ENCODE measurements at places on chromosomes 2 and 18.

GRCh38 chr2:216217904-216218260 is 108.7 kb downstream of the XRCC5 start:
- DNase-seq: no peak

DNA sequence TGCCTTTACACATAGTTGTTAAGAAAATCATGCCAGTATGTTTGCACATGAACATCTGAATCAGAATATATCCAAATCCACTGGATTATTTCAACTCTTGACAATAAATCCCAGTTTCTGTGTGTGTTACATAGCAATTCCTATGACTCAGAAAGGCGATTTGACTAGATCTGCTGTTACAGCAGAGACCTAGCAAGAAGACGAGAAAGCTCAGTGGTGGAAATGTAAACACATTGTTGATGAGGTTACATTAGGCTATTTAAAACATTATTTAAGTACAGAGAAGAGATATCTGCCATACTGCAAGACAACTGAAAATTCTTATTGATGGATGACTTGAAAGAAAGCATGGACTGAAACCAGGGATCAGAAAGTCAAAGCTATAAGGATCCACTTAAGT is 73.0 kb upstream of the SMIM21 start:
- DNase-seq: no peak

DNA sequence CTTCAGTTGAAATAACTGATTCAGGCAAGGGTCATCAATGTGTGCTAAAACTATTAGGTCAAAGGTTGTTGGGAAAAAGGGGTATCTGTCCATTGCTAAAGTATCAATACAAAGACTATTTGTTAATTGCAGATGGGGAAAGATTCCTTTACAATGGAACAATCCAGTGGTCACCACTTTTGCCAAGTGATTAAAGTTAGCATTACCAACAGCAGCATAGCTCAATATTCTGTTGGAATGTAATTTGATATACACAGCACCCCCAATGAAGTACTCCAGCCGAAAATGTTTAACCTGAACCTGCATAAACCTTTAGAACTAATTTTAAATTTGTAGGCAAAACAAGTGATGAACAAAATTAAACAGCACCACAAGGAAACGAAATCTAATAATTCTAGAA is 191.0 kb downstream of the TCF4 start:
- DNase-seq: no peak

GRCh38 chr2:206728277-206729199 is 10.3 kb upstream of the DYTN start:
- DNase-seq: no peak

- DNase-seq: no peak
Measured at GRCh38 chr2:84486441-84487115, 27.5 kb upstream of the SUCLG1 start.

DNA sequence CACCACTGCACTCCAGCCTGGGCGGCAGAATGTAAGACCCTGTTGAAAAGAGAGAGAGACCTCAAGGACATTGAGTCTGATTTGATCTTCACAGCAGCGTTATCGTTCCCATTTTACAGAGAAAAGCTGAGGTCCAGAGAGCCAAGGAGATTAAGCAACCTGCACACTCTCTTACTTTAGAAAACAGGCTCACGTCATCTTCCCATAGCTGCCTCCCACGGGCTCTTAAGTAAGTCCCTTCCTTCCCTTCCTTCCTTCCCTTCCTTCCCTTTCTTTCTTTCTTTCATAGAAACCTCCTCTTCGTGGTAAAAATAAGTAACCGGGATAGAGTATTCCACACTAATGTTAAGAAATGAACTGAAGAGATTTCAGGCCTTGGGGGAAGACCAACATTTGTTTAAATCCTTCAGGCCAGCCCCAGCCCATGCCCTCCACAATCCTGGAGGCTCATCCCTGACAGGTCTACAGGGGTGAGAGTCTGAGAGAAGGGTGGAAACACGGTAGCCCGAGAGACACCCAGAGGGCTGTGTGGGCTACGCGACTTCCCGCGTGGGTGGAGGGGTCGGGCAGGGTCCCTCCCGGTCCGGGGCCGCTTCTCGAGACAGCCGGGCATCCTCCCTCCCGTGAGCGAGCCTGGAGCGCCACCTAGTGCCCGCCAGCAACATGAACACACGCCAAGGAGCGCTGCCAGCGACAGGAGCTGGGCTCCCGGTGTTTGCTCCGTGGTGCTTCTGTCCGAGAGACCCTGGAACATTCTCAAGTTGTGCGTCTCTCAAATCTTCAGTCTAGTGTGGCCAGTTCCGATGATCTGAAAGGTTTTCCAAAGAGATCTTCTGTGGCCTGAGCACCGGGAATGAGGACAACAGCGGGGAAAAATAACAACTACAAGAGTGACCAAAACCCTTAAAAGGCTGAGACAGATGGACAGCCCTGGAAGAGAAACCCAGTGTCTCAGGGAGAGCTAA is 160.3 kb downstream of the INO80D start:
- DNase-seq: peak; percentile 51

GRCh38 chr2:231010201-231010730 is 14.3 kb downstream of the SPATA3 start:
- no peak for DNase-seq

GRCh38 chr2:59892398-59892797 is 661.1 kb downstream of the BCL11A start:
- no peak for DNase-seq

GRCh38 chr2:207616185-207616584 is 9.0 kb downstream of the METTL21A start:
- DNase-seq: no peak

- DNase-seq: no peak
Measured at GRCh38 chr2:14616342-14616741, 16.2 kb upstream of the LRATD1 start.

- no peak for DNase-seq
Measured at GRCh38 chr2:143513081-143513480, 383.9 kb downstream of the ARHGAP15 start.

DNA sequence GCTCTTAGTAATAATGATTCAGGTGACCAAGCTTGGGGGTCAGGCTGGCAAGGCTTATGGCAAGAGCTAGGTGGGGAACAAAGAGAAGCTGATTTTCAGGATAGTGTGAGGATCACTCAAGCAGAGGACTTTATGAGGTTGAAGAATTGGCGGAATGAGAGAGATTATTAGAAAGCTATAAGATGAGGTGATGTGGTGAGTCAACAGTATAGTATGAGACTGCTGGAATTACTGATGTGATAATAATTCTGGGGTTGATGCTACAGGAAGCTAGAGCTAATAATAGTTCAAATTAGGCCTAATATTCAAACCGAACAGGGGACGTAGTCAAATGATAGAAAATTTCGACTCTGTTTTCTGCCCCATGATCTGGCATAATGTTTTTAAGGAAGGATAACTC is 2115.3 kb upstream of the PIK3C3 start:
- DNase-seq: no peak

GRCh38 chr18:10497206-10497749 is 28.5 kb upstream of the NAPG start:
- no peak for DNase-seq

DNA sequence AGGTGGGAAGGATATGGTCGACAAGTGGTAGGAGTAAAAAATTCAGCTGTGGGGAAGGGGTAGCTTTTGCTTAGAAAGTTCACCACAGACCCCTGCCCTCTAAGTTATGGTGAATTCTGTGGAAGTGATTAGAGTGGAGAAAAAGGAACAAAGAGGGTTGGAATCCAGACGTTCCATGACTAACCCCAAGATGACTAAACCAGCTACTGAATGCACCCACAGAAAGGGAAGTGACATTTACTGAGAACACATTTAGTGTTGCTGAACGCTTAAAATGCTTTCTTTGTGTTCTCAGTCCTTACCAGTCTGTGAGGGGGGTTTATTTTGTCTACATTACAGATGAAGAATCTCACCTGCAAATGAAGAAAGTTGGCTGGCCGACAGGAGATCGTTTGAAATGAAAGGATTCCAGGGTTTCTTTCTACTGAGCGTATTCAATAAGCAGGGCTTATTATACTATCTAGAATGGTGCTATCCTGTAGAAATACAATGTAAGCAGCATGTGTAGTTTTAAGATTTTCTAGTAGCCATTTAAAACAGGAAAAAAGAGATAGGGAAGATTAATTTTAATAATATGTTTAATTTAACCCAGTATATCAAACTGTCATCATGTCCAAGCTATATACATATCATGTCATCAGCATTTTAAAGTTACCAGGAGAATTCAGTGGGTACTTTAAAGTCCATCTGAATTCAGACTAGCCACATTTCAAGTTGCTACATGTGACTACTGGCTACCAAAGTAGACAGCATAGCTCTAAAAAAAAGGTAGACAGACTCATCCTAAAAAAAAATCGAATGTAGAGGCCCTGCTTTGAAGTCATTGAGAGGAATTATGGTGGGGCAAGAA is 60.1 kb downstream of the LIMS1 start:
- no peak for DNase-seq

DNA sequence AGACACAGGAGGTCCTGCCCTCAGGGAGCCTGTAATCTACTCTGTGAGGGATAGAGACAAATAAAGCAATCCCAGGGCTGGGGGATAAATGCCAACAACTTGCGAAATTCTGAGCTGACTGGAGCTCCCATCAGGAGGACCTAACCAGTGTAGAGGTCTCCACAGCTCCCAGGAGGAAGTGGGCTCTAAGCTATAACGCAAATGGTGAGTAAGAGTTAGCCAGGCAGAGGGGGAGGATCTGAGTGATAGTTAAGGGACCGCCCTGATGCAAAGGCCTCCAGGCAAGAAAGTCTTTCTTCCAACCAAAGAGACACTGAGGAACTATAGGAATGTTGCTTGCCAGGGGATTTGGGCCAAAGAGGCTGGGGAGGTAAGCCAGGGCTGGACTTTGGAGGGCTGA is 16.0 kb upstream of the ZNF532 start:
- DNase-seq: no peak

DNA sequence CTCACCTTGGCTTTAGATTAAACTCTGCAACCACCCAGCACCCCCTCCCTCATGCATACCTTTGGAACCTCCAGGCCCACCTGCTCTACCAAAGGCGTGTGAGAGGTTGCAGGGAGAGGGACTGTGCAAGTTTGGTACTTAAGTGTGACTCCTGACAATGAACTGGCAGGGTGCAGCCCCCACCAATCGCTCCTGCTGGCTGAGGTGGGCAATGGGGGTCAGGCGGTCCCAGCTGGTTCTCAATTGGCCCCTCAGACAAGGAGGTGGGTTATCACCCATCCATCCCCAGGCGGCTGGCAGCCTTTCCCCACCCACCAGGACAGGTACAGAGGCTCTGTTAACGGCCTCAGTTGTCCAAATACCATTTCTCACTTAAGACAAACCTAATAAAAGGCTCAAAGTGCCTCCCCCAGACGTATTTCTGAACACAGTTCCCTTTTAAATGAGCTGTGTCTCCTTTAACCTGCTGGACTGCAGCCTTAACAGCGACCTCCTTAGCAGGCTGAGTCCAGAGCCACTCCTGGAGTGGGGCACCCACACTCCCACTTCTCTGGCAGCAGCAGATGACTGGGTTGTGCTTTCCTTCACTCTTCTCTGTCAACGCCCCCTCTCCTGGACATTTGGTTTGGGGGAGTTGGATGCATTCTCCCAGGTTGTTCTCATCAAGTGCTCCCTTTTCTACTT is 169.2 kb upstream of the SMAD2 start:
- no peak for DNase-seq

- DNase-seq: no peak
Measured at GRCh38 chr2:63866009-63866709, 24.5 kb downstream of the UGP2 start.

DNA sequence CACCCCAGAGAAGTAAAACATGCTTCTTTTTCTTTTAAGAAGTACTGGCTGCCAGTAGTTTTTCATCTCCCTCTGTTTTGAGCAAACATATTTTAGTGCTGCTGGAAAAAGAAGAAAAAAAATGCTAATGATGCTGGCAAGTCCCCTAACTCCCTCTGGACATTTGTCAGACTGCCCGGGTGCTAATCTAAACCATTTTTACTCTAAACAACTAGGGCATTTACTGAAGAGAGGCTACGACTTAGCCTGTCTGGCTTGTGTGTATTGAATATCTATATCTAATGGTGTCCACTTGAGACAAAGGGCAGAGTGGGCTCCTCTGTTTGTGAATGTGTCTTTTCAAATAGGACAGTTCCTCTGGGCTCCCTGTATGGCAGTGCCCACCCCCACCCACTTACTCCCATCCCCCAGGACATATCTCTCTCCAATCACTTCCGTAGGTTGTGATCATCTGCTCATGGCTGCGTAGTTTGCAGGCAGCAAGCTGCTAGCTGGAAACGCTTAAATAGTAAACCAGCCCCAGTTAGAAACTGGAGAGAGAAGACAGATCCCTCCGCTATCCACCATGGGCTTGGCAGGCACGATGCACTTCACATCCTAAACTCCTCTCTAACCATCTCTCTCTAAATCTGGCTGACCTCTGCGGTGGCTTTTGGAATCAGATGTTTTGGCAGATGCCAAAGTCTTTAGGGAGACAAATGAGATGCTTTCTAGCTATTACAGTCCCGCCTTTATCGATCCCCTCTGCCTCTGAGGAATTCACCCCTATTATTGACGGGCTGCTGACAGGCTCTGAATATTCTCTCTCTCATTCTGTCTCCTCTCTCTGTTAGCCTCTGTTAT is 58.3 kb downstream of the DOCK10 start:
- DNase-seq: no peak

DNA sequence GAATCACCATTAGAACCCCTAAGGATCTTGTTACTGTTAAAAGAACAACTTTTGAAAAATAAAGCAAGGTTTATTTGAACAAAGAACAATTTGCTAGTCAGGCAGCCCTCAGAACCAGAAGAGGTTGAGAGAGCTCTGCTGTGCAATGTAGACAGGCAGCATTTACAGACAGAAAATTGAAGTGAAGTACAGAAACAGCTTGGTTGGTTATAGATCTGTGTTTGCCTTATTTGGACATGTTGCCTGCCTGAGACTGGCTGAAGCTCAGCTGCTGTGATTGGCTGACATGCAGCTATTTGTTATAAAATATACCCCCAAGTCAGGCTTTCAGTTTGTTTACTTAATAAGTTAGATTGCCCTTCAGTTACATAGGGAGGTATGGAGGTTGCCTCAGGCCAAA is 12.5 kb downstream of the MSTN start:
- DNase-seq: no peak

GRCh38 chr2:74458938-74459363 is 713 bp downstream of the WBP1 start:
- no peak for DNase-seq

- no peak for DNase-seq
Measured at GRCh38 chr2:45833301-45833967, 182.0 kb downstream of the PRKCE start.

DNA sequence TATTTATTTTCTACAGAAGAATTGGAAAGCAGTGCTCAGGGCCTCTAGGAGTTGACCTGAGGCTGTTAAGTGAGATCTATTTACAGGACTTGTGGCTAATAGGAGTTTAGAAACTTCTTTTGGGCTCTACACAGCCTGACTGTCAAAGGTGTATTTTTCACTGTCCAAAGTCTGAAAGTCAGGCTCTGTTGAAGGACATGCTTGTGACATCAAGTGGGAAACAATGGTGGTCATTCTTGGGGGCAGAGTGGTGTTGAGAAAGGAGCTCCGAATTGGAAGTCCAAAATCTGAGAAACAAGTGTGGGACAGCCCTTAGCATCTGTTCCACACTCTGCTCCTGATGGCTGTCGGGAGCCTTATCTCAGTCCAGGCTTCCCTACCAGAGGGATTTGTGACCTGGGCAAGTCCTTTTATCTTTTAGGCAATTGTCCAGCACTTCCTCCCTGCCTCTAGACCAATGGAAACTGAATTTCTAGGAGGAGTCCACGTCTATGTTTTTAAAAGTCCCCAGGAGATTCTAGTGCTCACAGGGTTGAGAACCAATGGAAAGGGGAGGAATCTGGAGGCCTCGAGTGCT is 76.4 kb downstream of the LIPG start:
- no peak for DNase-seq

All from activated CD4-positive, alpha-beta T cell treated with anti-CD3 and anti-CD28 coated beads for 1 hour (primary cell).